ENCODE measurements at places on chromosomes 7 and 10.
A peak's percentile ranks its signal among the peaks of the same experiment; 100 is the strongest.

GRCh38 chr10:88253-88652, 39.2 kb upstream of the TUBB8 start:
- no peak for DNase-seq

DNA sequence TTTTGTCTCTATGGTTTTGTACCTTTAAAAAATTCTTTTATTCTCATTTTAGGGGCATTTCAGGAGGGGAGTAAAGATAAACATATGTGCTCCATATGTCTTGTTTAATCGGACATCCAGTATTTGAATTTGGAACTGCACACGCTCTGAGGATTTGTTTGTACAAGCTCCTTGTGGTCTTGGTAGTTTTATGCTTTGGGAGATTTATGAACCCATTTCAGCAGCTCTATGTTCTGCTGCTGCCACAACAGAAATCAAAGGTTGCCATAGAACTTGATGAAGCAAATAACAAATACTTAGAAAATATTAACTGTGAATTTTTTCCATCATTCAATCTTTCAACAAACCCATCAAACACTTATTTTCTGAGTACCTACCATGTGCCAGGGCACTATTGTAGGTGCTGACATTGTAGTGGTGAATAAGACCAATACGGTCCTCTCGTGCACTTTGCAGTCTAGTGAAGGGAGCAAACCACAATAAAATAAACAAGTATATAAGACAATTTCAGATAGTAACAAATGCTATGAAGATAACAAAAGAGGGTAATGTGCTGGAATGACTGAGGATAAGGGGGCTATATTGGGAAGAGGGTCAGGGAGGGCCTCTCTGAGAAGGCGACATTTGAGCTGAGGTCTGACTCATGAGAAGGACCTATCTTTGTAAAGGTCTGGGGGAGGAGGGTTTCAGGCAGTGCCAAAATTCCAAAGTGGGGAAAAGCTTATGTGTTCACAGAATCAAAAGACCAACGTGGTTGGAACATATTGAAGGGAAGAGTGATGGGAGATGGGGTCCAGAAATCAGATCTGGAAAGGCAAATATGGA, 30.4 kb downstream of the MYPN start:
- no peak for DNase-seq

DNA sequence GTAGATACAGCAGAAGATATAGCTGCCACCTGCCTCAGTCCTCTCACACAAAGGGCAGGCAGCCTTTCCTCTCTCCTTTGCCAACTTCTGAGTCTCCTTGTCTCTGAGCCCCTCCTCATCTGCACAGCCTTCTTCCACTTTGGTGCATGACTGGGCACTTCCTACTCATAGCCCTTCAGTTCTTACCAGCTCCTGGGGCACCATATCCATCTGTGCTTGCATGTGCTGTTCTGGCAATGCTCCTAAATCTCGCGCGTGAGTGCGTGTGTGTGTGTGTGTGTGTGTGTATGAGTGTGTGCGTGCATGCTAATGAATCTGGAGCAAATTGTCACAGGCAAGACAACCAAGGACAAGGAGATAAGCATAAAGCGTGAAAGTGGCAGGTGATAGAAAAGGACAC, 1271.6 kb upstream of the SORCS1 start:
- DNase-seq, result no peak

GRCh38 chr10:86449926-86450558, 71.5 kb downstream of the WAPL start:
- no peak for DNase-seq

GRCh38 chr7:142603870-142604448, 145.3 kb upstream of the PRSS1 start:
- peak; percentile 3 for DNase-seq

GRCh38 chr10:79434821-79435251, 10.6 kb downstream of the ZCCHC24 start:
- no peak for DNase-seq

DNA sequence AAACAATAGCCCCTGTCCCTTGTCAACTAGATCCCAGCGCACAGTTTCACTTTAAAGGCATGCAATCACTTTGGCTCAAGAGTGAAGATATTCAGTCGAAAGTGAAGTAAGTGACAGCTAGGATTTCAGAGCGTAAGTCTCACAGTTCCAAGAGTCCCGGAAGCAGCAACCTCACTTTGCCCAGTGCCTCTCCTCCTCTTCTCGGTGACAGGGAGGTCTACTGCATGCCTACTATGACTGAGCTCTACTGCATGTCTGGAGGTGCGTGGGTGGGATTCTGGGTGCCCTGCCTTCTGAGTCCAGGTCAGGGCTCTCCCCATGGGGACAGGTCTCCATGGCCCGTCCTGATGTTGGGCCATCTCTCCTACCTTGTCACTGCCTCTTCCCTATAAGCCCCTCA, 17.0 kb downstream of the PRKCQ start:
- no peak for DNase-seq

DNA sequence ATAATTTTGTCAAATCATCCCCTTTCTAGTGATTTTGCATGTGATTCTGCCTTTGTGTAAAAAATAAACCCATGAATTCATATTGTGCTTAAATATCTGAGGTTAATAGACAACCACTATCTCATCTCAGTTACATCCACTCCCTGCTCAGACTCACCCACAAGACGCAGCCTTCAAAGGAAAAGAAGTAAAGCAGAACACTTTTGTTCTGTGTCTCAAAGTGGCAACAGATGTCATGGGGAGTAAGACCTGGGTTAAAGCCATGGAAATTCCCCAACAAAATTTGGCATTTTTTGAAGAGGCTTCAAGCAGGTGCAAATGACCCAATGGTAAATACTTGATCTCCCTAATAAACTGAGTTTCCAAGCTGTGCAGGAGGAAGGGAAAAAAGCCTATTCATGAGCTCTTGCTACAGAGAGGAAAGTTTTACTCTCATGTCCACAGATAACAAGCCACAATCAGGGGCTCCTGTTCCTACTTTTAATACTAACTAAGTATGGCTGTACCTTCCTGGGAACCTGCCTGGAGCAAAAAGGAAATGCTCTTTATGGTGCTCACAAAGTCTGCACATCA, 4.7 kb downstream of the CYP3A7 start:
- DNase-seq, result no peak

DNA sequence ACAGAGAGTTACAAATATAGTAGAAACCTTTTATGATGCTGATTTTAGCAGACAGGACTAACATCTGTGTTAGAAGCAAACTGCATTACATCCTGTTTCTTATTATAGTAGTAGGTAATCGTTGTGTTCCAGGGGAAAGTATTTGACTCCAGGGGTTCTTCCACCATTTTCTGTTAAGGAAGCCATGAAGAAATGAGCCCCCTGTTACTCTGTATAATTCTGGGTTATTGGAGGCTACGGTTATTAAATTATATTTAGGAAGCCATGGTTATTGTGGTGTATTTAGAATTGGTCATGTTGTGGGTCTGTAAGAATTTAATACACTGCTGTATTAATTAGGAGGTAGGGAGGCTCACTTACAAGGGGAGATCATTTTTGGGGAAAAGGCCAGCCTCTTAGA, 175.8 kb upstream of the AGK start:
- no peak for DNase-seq

- no peak for DNase-seq
These were observed at the start of gene HMX3 for GRCh38 chr10:123135415-123136141. Gene HMX3, plus strand, starts transcription at chr10:123135970. Its CDS starts 81 bp downstream, at chr10:123136051.

GRCh38 chr7:98869597-98870120, at the start of gene TMEM130:
Gene TMEM130, minus strand, starts transcription at chr7:98870014. Its CDS starts 153 bp downstream, at chr7:98869861.
- DNase-seq, result no peak

DNA sequence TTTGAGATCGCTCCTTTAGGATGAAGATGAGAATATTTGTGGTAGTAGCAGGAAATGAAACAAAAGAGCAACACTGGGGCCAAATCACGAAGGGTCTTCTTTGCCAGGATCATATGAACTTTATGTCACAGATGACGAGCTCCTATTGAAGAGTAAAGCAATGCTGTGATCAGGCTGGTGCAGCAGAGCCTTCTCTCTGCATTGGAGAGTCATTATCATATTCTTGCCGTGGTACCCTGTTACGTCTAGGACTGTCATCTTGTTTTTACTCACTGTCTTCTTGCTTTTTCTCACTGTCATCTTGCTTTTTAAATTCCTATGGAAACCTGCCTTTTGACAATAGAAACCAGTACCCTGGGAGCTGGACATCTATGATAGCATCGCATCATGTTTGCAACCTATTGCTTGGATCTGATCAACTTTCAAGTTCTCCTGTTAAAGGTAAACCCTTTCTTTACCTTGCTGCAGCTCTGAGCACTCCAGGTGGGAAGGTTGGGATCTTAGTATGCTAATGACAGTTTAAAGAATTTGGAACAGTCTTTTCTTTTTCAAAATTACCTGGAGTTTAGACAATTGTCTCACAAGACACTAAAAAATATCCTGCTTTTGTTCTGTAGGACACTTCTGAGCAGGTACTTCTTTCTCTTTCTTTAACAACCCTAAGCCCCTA, 27.9 kb upstream of the CACNA2D1 start:
- DNase-seq, result no peak

DNA sequence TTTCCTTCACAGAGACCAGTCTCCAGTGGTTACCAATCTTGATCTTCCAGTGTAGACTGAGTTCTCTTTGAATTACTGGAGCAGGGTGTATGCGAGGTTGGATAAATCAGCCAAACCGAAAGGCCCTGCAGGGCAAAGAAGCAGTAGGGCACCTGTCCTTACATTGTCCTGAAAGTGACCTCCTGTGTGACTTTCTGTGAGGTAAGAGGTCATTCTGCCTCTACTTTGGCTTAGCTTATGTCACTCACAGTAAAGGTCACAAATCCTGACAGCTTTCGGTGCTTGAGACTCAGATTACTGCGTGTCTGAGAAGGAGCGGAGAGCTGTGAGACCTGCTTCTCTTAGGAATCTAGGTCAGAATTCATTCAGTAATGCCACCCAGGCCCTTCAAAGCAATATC, 252.7 kb upstream of the ETV1 start:
- DNase-seq, result no peak

GRCh38 chr7:37932543-37932942, 12.1 kb downstream of the EPDR1 start:
- no peak for DNase-seq

- DNase-seq, result peak; percentile 30
These were observed 162.3 kb downstream of the CAMK1D start for GRCh38 chr10:12511651-12512050.

DNA sequence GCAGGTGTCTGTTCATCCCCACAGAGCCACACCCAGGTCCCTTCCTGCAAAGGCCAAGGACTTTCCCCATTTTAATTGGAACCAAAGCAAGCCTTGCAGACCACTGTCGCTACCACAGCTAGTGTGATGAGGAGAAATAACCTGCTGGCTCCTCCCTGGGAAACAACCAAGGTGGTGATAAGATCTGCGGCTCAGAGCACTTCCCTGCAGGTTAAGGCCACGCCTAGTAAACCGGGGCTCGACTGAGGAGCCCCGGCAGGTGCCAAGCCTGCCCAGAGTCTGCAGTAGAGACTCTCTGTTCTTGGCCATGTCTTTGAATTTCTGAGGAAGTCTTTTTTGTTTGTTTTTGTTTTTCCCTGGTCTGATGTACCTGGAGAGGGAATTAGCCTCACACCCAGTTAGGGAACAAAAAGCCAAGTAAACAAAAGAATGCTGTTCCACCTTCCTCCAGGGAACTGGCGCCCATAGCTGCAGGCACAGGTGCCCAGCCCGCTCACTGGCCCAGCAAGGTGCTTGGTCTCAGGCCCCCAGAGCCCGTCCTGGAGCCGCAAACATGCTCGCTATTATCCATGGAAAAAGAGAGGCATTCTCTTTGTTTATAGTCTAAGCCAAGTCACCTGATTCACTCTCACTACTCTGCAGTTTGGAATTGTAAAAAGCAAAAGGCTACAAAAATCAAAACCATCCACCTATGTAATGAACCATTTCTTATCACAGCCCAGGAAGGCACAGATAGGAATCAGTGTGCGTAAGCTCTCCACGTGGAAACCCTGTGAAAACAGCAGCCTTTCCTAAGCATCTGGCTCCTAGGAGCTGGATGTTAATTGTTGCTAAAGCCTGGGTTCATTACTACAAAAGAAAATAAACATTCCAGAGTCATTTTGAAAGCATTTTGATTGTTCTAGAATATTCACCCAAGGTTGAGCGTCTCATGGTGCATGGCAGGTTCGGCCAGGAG, 2.7 kb downstream of the GPR146 start:
- no peak for DNase-seq

DNA sequence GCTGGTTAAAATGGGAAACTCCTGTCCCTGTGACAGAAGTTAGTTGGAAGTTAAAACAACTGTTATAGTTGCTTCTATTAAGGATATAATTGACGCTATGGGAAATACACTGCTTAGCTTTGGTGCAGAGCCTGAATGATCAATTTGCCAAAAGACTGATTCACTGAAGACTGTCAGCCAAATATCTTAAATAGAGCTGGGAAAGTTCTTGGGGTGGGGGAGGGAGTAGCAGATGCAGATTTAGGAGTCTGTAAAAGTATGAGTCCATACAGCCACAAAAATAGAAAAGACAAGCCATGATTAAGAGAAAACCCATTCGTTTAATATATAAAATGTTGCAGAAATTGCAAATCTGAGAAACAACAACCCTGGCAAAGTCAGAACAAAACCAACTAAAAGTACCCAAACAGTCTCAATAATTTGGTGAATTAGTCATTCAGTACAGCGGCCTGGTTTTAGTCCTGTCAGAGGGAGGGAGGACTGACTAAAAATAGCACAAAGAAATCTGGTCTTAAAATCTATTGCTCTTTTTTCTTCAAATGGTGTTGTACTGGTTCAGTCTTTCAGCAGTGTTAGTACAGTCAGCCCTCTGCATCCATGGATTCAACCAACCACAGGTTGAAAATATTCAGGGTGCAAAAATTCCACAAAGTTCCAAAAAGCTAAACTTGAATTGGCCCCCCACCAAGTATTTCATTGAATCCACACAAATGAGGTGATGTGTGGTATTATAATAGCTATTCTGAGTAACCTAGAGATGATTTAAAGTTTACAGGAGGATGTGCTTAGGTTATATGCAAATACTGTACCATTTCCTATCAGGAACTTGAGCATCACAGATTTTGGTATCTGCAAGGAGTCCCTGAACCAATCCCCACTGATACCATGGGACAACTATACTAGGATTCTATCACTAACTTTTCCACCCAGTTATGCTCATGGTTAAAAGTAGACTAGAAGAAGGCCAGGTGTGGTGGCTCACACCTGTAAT, 30.0 kb downstream of the STK17A start:
- no peak for DNase-seq

GRCh38 chr7:135731-136645, 56.4 kb upstream of the FAM20C start:
- DNase-seq, result no peak

DNA sequence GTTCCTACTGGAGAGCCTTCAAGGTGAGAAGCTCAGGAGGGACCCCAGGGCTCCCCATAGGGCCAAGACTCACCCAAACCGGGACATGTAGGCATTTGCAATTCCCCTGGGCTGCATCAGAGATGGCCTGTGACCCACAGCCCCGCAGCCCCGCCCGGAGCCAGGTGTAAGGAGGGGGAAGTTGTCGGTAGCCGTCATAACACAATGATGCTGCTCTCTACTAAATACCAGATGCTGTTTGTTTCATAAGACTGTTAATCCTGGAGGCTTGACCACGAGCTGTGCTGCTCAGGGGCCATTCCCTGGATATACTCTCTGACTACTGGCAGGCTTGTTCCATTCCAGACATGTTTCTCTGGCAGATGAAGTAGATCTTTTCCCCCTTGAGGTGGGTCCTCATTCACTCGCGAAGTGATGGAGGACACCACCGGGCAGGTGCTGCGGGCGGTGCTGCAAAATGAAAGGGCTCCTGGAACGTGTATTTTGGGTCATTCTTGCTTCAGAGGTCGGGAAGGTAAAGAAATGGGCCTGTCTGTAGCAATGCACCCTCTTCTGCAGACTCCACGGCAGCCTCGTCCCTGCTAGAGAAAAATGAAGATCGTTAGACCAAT, 61.1 kb downstream of the MKI67 start:
- no peak for DNase-seq

GRCh38 chr7:20190560-20191390, 26.4 kb downstream of the MACC1 start:
- DNase-seq, result peak; percentile 28
